Brain (organoid and tissue), 16 donors: ENCODE measurements at places on chromosomes 1 and 21. TPM values are rescaled to one million over a fixed set of nuclear protein-coding genes. Genes with fewer than 3 reads are reported as not detected.

GRCh38 chr1:205214756-205215155, 3.3 kb upstream of the DSTYK start:
- DNase-seq: no peak

DNA sequence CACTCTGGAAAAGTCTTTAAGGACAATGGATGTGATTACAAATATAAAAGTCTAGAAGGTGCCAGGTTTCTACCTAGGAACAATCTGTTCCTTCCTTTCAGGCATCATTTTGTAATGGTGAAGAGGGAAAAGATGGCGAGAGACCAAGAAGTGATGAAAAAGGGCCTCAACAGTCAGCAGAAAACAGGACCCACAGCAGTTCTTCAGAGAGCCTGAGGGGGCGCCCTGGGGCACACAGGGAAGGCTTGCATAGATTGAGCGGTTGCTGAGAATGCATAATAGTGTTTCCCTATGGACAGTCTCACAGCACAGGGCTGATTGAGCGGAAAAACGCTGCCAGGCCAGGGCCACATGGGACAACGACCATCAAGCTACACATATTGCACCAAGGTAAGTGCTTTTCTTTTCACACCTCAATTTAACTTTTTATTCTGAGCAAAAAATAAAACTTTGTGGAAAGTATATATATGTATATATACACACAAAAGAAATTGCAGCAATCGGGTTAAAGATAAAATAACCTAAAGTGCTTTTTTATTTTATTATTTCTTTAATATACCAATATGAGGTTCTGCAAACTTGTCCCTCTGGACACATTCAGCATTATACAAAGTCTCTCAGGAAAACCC, 3.1 kb upstream of the YRDC start:
- peak; percentile 89 for DNase-seq

- no peak for DNase-seq
These were observed 46.2 kb upstream of the KCNE1 start for GRCh38 chr21:34558166-34558565.

DNA sequence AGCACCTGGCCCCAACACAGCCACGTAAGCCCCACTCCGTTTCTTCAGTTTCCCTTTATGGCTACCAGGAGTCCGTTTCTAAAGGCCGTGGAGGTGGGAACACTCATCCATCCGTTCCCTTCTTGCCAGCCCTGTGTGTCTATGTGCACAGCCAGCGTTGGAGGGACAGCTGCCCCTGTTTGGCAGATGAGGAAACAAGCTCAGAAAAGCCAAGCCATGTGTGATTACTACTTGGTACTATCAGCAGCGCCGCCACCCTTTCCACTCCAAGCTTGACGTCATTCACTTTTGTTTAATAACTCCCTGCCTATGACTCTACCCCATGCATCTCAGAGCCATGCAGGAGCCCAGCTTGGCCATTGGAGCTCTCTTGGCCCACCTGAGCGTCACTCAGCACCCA, 3.5 kb downstream of the LRP8 start:
- no peak for DNase-seq

DNA sequence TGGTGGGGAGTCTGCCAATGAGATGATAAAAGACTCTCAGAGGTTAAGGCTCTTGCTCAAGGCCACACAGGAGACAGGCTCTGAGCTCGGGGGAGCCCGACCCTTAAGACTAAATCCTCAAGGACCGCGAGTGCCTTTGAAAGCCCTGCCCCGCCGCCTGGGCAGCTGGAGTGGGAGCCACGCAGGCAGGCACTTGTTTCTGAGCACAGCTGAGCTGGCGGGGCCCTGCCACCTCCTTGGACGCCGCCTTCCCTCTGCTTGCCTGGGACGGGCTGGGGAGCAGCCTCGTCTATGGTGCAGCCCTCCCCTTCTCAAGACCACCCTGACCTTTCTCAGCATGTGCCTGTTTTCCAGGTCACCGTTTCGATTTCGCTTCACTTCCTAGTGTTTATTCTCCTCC, 169.3 kb downstream of the CAMTA1 start:
- DNase-seq: no peak

STUM gene
- polyA plus RNA-seq: 8.0 TPM

LCE3D gene
- polyA plus RNA-seq: not detected
